ENCODE measurements at places on chromosomes 1 and 21.

DNA sequence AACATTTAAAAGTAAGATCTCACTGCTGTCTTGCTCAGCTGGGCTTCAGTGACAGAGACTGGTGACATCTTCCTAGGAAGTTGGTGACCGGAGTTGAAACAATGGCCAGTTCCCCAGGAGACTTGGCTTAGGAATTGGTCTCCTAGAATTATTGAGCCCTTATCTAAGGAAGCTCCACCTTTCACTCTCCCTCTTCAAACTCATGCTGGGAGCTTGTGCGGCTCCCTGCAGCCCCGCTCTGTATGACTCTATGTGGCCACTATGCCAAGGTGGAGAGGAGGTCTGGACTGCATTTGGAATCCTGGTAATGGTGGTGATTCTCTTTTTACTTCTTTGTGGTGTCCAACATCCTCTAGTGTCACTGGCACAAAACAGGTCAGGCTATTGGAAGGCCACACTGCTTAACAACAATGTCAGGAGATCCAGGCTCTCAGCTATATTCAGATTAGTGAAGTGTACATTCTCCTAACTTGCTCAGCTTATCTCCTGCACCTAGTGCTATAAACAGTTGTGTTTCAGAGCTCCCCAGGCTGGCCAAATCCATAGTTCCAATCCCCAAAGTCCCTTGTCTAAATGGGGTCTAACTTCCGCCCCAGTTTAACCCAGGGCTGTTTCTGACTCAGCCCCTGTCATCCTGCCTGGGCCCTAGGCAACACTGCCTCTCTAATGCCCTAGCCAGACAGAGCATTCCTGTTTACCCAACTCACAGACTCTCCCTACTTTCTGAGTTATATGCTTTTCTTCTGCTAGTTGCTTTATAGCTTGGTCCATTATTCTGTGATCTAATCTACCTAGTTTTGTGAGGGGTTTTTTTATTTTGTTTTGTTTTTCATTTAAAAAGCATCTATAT lies 18.3 kb downstream of the ATP2B4 start:
- DNase-seq, result no peak

GRCh38 chr1:53642607-53643006 lies 96.4 kb downstream of the GLIS1 start:
- DNase-seq, result no peak

DNA sequence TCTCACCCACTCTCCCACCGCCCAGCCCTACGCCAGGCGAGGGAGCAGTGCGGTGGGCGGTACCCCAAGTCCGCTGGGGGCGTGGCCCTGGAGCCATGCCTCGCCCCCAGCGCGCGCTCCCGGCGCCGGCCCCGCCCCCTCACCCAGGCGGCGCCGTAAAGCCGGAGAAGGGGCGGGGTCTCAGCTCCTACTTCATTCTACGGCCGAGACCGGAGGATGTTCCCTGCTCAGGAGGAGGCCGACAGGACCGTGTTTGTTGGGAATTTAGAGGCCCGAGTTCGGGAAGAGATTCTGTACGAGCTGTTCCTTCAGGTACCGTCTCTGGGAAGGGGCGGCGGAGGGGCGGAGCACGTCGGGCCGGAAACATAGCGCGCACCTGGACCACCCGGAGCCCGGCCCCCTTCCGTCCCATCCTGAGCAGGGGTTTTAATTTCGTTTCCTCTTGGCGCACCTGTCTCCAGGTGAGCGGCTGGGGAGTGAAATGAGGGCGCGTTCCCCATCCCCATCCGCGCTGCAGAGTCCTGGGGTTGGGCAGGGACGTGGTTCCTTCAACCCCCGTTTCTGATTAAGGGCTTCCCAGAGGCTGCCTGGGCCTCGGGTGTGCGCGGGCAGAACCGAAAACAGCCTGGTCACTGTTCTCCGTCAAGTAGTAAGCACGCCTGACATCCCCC lies at the start of gene RBM11:
Gene RBM11 (plus strand): TSS at position 187 of the 671 bp plus-strand sequence. CDS start 30 bp downstream, at position 217.
- DNase-seq, result peak; percentile 55

DNA sequence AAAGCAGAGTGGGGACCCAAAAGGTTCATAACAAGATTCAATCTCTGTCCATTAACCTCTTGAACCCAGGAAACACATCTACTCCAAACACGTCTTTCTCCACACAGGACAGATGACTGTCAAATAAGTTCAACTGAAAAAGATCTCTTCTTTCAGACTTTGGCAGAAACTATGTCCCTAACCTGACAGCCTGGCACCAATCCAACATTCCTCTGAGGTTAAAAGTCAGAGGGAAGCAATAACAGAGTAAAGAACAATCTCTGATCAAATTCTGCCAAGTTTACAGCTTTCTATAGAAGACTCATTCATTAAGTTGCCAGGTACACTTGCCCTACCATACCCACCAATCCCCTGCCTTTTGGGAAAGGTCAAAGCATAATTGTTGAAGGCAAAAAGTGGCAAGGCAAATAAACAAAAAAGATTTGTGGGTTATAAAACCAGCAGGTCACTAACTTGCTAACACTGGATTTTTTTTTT lies 31.9 kb downstream of the OTUD7B start:
- DNase-seq, result no peak

- DNase-seq, result peak; percentile 2
Measured at GRCh38 chr1:185045814-185046492, 595 bp downstream of the RNF2 start.

Data from effector CD4-positive, alpha-beta T cell (primary cell).